Inflammatory macrophage (primary cell): ENCODE measurements at places on chromosomes 3 and 15.
A peak's percentile ranks its signal among the peaks of the same experiment; 100 is the strongest.

DNA sequence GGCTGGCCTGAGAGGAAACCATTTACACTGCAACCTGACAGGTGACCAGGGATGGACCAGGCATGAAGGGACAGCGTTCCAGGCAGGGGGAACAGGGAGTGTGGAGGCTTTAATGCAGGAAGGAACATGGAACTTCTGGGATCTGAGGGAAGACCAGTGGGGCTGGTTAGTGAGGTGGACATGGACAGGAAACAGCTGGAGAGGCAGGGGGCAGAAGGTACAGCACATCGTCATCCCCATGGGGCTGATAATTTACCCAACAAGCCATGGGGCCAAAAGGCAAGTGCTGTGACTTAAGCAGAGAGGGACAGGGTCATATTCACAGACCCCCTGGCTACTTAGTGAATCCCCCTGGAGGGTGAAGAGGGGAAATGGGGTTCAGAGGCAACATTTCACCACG is 77.0 kb upstream of the LARS2 start:
- DNase-seq = no peak

DNA sequence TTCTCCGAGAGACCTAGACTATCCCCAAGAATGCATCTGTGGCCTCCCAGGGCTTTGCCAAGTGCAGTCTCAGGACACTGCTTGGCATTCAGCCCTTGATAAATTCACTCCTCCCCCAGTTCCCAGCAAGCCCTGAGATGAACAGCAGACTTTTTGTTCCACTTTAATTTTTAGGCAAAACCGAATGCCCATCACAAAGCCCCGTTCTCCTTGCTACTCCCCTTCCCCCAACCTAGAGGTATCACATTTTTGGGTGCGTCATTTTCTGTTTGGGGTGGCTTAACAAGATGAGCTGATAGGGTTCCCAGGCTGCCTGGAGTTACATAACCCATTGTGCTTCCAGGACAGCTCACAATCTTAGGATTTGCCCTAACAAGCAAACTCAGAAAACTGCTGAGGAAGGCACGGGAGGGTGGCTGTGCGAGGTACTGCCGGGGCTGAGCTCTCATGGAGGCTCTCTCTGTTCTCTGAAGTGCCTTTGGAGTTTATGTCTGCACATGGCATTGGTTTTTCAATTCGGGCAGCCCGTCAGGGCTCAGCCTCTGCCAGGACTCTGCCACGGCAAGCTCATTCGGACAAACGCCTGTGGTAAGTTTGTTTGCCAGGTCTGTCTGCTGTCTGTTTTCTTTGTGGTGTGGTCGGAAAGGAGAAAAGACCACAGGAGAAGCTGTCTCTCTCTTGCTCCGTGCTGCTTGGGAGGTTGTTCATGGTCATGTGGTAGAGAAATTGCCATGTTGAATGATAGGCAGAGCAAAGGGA is at the start of gene TRAK1:
Gene TRAK1 (plus strand): TSS at position 385 of the 759 bp plus-strand sequence. CDS start 113 bp downstream, at position 498.
- DNase-seq = no peak

DNA sequence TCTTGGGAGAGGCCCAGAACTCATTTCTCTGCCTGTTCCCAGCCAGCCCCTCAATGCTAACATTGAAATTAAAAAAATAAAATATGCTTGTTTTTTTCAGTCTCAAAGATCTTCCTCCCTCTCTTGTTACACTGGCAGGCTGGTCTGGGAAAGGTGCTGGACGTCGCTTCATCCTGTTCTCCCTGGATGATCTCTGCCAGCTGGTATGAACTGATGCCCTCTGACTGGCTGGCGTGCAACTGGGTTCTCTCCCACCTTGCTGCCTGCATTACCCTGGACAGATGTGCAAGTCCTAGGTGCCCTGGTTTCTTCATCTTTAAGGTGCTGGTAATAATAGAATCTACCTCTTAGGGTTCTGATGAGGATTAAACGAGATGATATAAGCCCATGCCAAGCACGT is 263.9 kb upstream of the PROK2 start:
- no peak for DNase-seq

GRCh38 chr15:62391641-62392262 is 226.7 kb upstream of the C2CD4B start:
- peak; percentile 8 for DNase-seq

- no peak for DNase-seq
These were observed 53.8 kb downstream of the IQSEC1 start for GRCh38 chr3:13019243-13020095.

GRCh38 chr3:119598410-119599098 is 869 bp downstream of the PLA1A start:
- DNase-seq = no peak

GRCh38 chr3:111917300-111917699 is 58.2 kb downstream of the PHLDB2 start:
- DNase-seq = no peak

- no peak for DNase-seq
These were observed 632 bp downstream of the MTHFS start for GRCh38 chr15:79896131-79896633.

GRCh38 chr15:83904107-83905040 is 250.5 kb downstream of the ADAMTSL3 start:
- no peak for DNase-seq

DNA sequence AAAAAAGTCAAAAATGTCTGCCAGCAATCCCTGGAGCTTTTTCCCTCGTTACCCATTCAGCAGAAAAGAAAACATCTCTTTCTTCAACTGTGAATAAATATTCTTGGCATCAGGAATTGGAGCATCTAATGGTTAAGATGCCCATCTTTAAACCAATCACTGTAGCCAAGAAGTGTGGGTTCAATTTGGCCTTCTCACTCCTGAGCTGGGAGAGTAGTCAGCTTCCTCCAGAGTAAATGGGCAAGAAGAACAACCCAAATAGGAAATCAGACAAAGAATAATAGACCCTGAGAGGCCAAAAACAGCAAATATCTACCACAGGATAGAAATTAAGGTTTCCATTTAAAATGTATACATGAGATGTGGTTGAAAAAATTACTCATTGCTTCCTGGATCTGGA is 508.0 kb upstream of the MDFIC2 start:
- no peak for DNase-seq

- no peak for DNase-seq
These were observed 37.0 kb downstream of the UMPS start for GRCh38 chr3:124767264-124767663.

DNA sequence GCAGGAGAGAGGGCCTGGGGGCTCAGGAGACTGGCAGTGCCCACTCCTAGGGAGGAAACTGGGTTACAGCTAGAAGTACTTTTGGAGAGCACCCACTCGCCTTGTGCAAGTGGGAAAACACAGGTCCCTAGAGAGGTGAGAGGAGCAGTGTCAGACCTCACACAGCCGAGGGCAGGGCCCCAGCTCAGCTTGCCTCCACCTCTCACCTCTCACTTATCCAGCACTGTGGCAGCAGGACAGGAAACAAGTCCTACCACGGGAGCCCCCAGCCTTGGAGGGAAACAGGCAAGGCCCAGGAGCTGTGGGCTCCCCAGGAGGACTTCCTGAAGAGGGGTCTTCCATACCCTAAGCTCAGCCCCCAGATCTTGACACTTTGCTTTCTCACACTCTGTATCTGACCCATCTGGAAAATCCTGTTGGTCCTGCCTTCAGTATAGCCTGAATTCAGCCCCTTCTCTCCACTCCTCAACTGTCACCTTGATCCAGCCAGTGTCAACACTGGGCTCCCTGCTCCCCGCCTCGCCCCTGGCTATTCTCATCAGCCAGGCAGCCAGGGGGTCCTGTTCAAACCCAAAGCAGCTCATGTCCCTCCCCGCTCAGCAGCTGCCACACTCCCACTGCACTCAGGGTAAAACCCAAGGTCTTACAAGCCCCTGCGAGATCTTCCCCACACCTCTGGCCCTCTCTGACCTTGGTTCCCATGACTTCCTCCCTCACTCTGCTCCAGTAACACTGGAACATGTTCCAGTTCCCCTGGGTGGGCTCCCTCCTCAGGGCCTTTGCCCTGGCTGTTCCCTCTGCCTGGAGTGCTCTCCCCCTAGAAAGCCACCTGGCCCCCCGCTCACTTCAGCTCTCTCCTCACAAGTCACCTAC is 870 bp upstream of the TMEM40 start:
- DNase-seq = no peak

GRCh38 chr3:10936686-10937085 is 55.9 kb upstream of the SLC6A1 start:
- no peak for DNase-seq

DNA sequence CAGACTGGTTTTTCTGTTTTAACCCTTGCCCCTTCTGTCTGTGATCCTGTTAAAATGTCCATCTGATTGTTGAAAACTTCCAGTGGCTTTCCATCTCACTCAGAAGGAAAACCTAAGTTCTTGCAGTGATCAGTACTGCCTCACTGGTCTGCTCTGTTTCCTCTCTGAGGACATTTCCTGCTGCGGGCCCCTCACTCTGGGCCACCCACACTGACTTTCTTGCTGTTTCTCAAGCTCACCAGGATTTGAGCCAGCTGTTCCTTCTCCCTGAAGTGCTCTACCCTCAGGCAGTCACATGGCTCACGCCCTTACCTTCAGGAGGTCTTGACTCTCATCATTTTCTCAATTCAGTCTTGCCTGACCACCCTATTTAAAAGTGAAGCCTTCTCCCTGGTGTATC is 1.8 kb downstream of the GRK7 start:
- peak; percentile 40 for DNase-seq
